ENCODE measurements at places on chromosomes 1 and 21.

DNA sequence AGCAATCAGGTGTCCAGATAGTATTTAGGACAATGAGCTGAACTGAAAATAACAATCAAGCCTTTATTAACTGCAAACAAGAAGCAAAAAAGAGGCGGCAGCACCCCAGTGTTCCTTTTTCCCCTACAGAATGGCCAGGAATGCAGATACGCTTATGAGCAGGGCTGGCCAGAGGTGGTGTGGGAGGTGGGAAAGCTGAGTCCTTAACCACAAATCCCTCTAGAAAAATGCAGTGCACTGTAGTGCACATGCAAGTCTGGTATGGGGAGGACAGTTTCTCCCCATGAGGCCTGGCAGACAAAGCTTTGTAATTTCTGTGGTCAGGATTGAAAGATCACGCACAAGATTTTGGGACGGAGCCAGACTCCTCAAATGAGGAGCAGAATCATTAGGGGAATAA, 10.7 kb upstream of the IFNAR1 start:
- H3K27ac ChIP-seq: no peak overlapping the region
- no peaks in the 10 kb centered on the region for H3K36me3 ChIP-seq
- H3K4me3 ChIP-seq: no peak overlapping the region

GRCh38 chr1:12414444-12415018, 184.7 kb downstream of the VPS13D start:
- no peaks in the 10 kb centered on the region for H3K27me3 ChIP-seq
- no peak overlapping the region for H3K27ac ChIP-seq
- DNase-seq: no peak
- peaks cover 22% of the 10 kb centered on the region for H3K36me3 ChIP-seq

DNA sequence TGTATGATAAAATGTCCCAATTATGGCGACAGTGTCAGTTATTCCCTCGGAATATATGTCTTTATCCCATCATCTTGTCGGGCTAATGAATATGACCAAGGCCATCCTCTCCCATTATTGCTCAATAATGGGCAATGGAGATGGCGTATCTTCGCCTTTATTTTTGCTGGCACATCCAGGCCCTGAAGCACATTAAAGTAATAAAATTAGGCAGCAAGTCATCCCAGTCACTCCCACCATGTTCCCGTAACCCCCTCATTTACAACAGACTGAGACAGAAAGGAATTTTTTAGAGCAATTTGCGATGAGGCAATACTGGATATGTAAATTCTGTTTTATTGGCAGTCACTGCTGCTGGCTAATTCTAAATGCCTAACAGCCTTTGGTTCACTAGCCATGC, 35.3 kb downstream of the CLIC6 start:
- no peak for DNase-seq
- no peak overlapping the region for H3K27ac ChIP-seq
- H3K27me3 ChIP-seq: peaks cover 10% of the 10 kb centered on the region

DNA sequence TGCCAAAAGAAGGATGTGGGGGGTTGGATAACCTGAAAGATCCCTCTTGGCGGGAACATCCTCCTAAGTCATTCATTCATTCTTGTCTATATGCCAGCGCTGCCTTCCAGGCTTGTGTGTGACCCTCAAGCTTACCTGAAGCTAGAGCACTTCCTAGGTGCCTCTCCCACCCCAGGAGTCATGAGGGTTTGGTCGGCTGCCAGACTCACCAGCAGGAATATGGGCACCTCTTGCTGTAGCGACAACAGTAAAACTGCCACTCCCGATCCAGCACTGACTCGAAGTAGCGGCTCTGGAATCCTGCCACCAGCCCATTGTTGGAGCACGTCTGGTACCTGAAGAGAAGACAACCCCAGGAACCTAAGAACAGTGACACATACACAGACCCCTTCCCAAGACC, 15.0 kb downstream of the DPT start:
- H3K27ac ChIP-seq: no peak overlapping the region
- H3K4me1 ChIP-seq: peaks cover 7% of the 10 kb centered on the region
- H3K36me3 ChIP-seq: no peaks in the 10 kb centered on the region
- H3K4me3 ChIP-seq: no peak overlapping the region
- no peak for DNase-seq
- no peaks in the 10 kb centered on the region for H3K27me3 ChIP-seq

DNA sequence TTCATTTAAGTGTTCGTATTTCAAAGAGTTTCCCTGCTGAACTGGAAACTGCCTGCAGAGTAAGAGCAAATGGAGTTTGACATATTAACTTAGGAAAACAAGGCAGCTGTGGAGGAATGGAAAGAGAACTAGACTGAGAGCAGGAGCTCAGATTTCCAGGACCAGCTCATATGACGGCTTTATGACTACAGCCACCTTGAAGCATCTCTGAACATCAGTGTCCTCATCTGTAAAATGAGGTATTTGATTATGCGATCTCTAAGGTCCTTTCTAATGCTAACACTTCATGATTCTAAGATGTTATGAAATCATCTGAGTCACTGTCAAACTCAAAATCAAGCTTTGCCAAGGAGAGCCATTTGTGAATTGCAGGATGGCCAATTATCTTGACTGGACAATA, 112.3 kb downstream of the PRRX1 start:
- H3K36me3 ChIP-seq: no peaks in the 10 kb centered on the region
- no peak overlapping the region for H3K4me3 ChIP-seq
- H3K4me1 ChIP-seq: no peaks in the 10 kb centered on the region
- H3K27ac ChIP-seq: no peak overlapping the region
- DNase-seq: no peak

- H3K27me3 ChIP-seq: no peaks in the 10 kb centered on the region
- DNase-seq: no peak
- H3K4me3 ChIP-seq: no peak overlapping the region
- H3K36me3 ChIP-seq: no peaks in the 10 kb centered on the region
- H3K27ac ChIP-seq: no peak overlapping the region
Observed at GRCh38 chr1:245690156-245690690, 535.4 kb downstream of the KIF26B start.

DNA sequence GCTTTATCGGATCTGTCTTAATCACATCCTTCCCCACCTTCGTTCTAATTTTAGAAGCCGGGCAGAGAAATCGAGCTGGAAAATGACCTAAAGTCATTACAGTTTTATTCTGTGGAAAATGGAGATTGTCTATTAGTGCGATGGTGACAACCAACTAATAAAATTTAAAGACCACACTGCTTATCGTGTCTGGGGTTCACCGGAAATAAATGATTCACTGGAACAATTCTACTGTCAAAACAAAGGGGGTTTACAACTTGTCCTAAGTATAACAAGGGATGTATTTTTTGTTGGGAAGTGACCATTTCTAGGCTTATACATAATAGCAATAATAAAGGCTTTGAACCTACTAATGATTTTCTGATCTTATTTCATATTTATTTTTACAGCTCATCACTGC, 55.6 kb downstream of the B3GALNT2 start:
- no peak overlapping the region for H3K4me3 ChIP-seq
- no peaks in the 10 kb centered on the region for H3K36me3 ChIP-seq
- no peaks in the 10 kb centered on the region for H3K27me3 ChIP-seq

DNA sequence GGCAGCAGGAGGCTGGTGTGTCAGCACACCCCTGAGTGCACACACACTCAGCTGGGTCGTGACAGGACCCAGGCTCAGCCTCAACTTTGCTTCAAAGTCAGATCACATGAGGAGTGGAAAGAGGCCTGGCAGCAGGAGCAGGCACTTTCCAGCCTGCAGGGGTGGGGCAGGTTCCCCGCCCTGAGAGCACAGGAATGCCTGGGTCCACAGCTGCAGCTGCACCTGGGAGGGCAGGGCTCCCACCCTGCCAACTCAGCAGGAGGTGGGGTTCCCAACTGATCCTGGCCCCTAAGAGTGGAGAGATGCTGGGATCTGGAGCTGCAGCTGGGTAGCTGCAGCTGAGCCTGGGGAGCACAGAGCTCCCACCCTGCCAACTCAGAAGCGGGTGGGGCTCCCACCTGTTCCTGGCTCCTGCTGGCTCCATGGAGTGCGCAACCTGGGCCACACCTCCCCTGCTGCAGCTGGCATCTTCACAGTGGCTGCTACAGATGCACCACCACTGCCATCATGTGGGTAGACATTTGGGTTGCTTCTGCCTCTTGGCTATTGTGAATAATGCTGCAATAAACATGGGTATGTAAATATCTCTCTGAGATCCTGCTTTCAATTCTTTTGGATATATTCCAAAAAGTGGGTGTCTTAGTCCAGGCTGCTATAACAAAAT, 415.4 kb downstream of the TTLL7 start:
- H3K4me3 ChIP-seq: no peak overlapping the region
- H3K27ac ChIP-seq: no peak overlapping the region
- no peaks in the 10 kb centered on the region for H3K4me1 ChIP-seq
- H3K36me3 ChIP-seq: no peaks in the 10 kb centered on the region

DNA sequence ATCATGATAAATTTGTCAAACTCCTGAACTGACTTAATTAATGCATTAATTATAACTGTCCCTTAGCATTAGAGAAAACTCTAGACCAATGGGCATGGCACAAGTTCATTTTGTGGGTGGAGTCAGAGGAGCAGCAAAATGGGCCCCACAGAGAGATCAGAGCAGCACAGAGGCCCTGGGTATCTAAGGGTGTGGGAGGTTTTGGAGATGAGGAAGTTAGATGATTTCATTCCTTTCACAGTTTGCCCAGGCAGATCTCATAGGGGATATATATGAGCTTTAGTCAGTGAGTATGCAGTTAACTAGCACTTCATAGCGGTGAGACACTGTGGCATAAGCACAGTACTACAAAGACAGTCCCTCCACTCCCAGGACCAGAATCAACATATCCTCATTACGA, 117.3 kb downstream of the MAB21L3 start:
- no peaks in the 10 kb centered on the region for H3K36me3 ChIP-seq
- no peaks in the 10 kb centered on the region for H3K4me1 ChIP-seq
- no peak for DNase-seq
- no peaks in the 10 kb centered on the region for H3K27me3 ChIP-seq

GRCh38 chr1:180195916-180196315, 34.1 kb upstream of the LHX4 start:
- H3K27ac ChIP-seq: no peak overlapping the region
- no peak for DNase-seq
- no peak overlapping the region for H3K4me3 ChIP-seq
- no peaks in the 10 kb centered on the region for H3K4me1 ChIP-seq

GRCh38 chr1:183912265-183912886, 107.5 kb downstream of the RGL1 start:
- H3K27ac ChIP-seq: no peak overlapping the region
- H3K27me3 ChIP-seq: no peaks in the 10 kb centered on the region
- H3K4me1 ChIP-seq: peaks cover 10% of the 10 kb centered on the region

- no peak for DNase-seq
- H3K27ac ChIP-seq: no peak overlapping the region
- no peak overlapping the region for H3K4me3 ChIP-seq
- H3K27me3 ChIP-seq: no peaks in the 10 kb centered on the region
- H3K36me3 ChIP-seq: no peaks in the 10 kb centered on the region
Observed at GRCh38 chr21:43189936-43190335, 21.1 kb downstream of the CRYAA start.

DNA sequence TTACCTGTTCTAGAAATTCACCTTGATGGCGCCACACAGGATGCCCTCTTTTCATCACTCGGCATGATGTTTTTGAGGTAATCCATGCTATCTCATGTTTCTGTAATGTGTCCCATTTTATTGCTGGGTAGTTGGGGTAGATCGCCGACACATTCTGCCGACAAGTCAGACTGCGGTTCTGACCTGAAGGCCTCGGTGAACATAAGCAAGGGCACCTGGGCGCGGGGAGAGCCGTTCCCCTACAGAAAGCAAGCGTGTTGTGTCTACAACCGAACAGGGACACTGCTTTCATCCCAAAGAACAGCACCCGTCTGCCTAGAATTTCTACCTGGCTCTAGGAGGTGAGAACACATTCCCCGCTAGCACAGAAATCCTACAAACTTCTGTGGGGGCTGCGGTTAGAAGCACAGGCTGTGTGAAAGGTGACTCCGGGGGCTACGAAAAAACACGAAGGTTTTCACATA, 149.2 kb downstream of the PPIAL4G start:
- DNase-seq: no peak
- H3K4me1 ChIP-seq: peaks cover 14% of the 10 kb centered on the region
- H3K36me3 ChIP-seq: no peaks in the 10 kb centered on the region
- peaks cover 26% of the 10 kb centered on the region for H3K27me3 ChIP-seq

DNA sequence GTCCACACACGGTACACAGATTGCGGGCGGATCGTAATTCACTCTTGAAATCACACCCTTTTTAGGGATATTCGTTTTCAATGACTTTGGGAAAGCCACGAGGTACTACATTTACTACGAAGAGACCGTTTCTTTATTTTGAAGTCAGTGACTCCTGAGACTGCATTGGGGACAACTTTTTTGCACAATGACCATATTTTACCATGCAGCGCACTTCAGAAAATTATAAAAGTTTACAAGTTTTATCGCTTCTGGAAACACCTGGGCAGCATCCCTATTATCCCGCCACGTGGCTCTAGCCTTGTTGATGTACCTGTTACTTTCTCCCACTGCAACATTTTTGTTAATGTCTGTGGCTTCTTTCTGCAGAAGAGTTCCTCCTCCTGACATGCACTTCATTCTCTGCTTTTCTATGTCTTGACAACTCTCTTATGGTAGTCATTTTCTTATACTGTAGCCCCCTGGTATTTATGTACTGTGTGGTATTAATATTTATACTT, 1.3 kb upstream of the AKT3 start:
- peak overlapping the region; percentile 92 for H3K27ac ChIP-seq
- no peaks in the 10 kb centered on the region for H3K27me3 ChIP-seq
- H3K4me3 ChIP-seq: peak overlapping the region; percentile 31
- DNase-seq: no peak

GRCh38 chr1:197320991-197321531, 53.0 kb downstream of the CRB1 start:
- DNase-seq: no peak
- H3K4me1 ChIP-seq: no peaks in the 10 kb centered on the region
- no peaks in the 10 kb centered on the region for H3K27me3 ChIP-seq

DNA sequence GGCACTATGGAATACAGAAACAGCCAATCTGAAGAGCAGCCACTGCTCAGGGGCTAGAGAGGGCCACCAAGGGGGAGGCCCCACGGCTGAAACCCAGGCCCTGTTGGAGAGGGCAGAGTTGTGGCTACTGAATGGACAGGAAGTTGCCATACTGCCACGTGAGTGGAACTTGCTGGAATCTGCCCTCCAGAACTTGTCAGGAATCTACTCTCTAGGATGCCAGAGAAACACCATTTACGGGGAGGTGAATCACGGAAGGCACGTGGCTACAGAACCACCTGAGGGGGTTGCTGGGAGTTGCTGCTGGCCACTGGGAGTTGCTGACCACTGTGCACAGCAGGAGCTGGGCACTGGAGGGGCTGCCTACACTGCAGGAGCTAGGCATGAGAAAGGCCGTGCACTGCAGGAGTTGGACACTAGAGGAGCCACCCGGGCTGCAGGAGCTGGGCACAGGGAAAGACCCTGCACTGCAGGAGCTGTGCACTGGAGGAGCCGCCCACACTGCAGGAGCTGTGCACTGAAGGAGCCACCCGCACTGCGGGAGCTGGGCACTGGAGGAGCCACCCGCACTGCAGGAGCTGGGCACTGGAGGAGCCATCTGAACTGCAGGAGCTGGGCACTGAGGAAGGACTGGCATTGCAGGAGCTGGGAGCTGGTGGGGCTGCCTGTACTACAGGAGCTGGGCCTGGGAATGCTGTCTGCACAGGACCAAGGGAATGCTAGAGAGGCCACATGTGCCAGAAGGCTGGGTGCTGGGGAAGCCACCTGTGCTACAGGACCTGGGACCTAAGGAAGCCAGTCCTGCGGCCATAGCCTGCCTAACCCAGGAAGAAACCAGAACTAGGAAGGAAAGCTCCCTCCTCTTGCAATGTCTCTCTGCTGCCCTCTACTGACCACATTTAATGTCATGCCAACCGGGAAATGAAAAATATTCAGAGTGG, 343.4 kb downstream of the MATN1 start:
- no peak overlapping the region for H3K4me3 ChIP-seq
- H3K36me3 ChIP-seq: no peaks in the 10 kb centered on the region
- peak; percentile 53 for DNase-seq
- no peaks in the 10 kb centered on the region for H3K4me1 ChIP-seq
